SJSA1 (cell line): ENCODE measurements at places on chromosomes 7 and 10. TPM values are rescaled to one million over a fixed set of nuclear protein-coding genes. Genes with fewer than 3 reads are reported as not detected.
A peak's percentile ranks its signal among the peaks of the same experiment; 100 is the strongest.

Gene NKX2-3
- total RNA-seq = 1.4 TPM in 1 of 2 replicates, not detected in the other

Gene SLC16A9
- 0.13 and 0.42 TPM in 2 replicates for total RNA-seq

Gene TMEM236
- 0.08 TPM in 1 of 2 replicates, not detected in the other for total RNA-seq

DNA sequence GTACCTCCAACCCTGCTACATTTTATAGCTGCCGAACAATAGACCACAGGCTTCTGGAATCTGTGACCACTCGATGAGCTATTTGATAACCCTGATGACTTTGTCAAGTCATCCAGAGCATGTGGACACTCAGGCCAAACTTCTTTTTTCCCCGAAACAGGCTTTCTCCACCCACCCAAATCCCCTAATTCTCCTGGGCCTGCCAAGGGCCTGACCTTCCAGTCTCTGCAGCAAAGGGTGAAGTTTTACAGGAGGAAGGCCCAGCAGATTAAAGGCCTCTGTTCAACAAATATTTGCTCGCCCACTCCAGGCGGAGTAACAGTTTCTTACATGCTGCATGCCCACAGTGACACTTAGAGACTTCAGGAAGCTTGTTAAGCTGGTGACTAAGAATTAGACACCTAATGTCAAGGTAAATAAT is 2.0 kb downstream of the JCAD start:
- H3K27ac ChIP-seq = peak overlapping the region; percentile 75
- peak; percentile 81 for DNase-seq
- peaks cover 71% of the 10 kb centered on the region for H3K4me1 ChIP-seq
- H3K27me3 ChIP-seq = no peaks in the 10 kb centered on the region
- peak overlapping the region; percentile 96 for H3K4me3 ChIP-seq

- DNase-seq = no peak
- no peaks in the 10 kb centered on the region for H3K4me1 ChIP-seq
- H3K27me3 ChIP-seq = peaks cover 8% of the 10 kb centered on the region
- no peak overlapping the region for H3K27ac ChIP-seq
- H3K36me3 ChIP-seq = no peaks in the 10 kb centered on the region
These were observed 68.1 kb downstream of the HTR5A start for GRCh38 chr7:155138204-155138603.

GRCh38 chr7:27526611-27527347 is 135.9 kb downstream of the HIBADH start:
- peak; percentile 42 for DNase-seq
- H3K4me1 ChIP-seq = peaks cover 17% of the 10 kb centered on the region
- H3K36me3 ChIP-seq = peaks cover 43% of the 10 kb centered on the region

- peak; percentile 20 for DNase-seq
- H3K4me3 ChIP-seq = peak overlapping the region; percentile 26
- peaks cover 10% of the 10 kb centered on the region for H3K4me1 ChIP-seq
- no peak overlapping the region for H3K27ac ChIP-seq
- peaks cover 83% of the 10 kb centered on the region for H3K27me3 ChIP-seq
- H3K36me3 ChIP-seq = no peaks in the 10 kb centered on the region
These were observed 581 bp downstream of the PTPRZ1 start for GRCh38 chr7:121873289-121874194.
